ENCODE measurements at places on chromosomes 12 and 14.
A peak's percentile ranks its signal among the peaks of the same experiment; 100 is the strongest.

GRCh38 chr14:74064883-74065282, 19.4 kb downstream of the ALDH6A1 start:
- DNase-seq: no peak

- DNase-seq: no peak
Measured at GRCh38 chr14:101586531-101587430, 25.5 kb downstream of the DIO3 start.

DNA sequence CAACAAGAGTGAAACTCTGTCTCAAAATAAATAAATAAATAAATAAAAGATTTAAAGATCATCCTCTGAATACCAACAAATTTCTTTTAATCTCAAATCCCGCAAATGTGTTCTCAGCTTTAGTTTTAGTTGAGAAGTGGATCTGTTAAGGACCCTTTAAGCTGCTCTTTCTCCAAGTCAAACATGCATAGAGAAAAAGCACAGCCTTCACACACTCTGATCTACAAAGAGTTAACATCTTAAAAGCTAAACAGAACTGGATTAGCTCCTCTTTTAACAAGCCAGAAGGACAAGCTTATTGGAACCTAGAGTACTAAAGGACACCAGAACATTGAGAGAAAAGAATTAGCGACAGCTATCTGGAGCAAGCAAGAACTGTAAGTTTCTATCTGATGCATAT, at the start of gene RPGRIP1:
TSS of gene RPGRIP1 (plus strand) at position 301 of the 400 bp plus-strand sequence. CDS start 7,894 bp downstream, outside the sequence.
- DNase-seq: no peak

- no peak for DNase-seq
Measured at GRCh38 chr12:131550121-131550520, 160.8 kb upstream of the SFSWAP start.

DNA sequence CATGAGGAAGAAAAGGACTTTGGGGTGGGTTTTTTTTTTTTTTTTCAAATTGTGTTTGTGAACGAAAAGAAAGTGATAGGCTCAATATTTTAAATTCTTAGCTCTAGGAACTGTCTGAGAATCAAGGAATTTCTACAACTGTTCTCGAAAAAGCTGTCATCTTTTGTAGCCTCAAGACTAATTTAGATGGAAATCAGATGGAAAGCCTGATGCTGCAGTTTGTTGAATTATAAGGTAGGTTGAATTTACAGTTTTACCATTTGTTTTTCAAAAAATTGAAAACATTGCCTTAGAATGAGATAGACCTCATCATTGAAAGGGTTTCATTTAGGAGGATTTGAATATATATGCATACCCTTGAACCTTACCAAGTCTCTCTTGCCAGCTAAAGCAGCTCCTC, 109.3 kb upstream of the TRHDE start:
- DNase-seq: no peak

DNA sequence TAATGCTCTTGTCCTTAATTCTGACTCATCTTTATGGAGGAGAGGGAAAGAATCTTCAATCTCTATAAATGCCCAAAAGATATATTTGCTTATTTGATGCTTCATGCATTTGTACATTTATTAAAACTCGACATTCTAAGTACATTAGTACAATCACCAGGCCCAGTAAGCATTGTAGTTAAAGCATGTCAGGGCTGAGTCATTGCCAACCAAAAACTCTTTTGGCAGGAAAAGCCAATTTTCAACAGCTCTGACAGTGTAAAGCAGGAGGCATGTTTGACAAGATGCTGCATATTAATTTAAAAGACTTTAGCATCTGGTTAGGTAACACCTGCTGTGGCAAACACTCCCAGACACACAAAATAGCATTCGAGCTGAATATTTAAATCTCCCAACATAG, 290.9 kb downstream of the PPFIA2 start:
- DNase-seq: no peak

DNA sequence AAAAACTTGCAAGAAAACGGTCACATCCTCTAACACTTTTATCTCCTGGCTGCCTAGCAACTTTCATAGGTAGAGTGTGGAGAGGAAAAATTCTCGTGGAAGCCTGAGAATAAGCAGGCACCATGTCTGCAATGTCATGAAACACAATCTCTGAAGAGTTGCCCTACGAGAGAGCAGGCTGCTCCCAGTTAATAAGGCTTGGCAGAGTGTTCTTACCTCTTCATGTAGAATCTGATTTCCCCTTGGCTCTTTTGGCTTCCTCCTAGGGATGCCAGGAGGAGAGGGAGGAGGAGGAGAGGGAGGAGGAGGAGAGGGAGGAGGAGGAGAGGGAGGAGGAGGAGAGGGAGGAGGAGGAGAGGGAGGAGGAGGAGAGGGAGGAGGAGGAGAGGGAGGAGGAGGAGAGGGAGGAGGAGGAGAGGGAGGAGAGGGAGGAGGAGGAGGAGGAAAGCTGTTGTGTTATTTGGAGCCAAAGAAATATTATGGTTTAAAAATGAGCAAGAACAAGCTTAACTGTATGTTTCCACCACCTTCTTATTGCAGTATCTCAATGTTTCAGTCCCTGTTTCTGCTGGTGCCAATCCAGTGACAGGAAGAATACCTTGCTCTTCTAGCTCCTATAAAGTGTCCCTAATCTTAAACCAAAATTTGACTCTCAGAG, 52.9 kb downstream of the EGLN3 start:
- no peak for DNase-seq

- DNase-seq: no peak
Measured at GRCh38 chr12:54030442-54030801, 2.2 kb downstream of the HOXC6 start.

DNA sequence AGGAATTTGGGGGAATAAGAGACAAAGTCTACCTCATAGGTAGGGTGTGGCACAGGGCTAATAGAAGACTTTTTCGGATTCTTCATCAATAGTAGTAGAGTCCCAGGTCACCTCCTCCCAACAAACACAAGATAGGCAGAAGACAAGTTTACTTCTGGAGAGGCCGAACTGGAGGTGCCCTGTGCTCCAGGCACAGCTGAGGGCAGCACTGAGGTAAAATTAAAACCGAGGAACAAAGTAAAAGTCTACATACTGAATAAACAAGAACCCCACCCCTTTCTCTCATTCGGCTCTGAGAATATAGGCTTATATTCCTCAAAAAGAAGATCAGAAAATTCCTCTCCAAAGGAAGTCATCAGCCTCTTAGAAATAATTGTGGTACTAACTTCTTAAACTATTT, 161.5 kb downstream of the SEC23A start:
- no peak for DNase-seq

DNA sequence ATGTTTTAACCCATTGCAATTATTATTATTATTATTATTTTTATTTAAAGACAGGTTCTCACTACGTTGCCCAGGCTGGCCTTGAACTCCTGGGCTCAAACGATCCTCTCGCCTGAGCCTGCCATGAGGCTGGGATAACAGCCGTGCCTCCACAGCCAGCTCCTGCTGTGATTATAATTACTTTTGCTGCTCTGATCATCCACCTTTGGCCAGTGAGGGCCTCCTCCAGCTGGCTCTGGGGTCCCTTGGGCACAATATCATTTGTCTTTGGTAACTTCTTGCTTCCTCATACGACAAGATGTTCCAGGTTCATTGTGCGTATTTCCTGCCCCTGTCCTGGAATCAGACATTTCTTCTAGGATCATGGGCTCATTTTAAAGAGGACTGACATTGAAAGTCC, 28.4 kb downstream of the LRTM2 start:
- DNase-seq: peak; percentile 33

DNA sequence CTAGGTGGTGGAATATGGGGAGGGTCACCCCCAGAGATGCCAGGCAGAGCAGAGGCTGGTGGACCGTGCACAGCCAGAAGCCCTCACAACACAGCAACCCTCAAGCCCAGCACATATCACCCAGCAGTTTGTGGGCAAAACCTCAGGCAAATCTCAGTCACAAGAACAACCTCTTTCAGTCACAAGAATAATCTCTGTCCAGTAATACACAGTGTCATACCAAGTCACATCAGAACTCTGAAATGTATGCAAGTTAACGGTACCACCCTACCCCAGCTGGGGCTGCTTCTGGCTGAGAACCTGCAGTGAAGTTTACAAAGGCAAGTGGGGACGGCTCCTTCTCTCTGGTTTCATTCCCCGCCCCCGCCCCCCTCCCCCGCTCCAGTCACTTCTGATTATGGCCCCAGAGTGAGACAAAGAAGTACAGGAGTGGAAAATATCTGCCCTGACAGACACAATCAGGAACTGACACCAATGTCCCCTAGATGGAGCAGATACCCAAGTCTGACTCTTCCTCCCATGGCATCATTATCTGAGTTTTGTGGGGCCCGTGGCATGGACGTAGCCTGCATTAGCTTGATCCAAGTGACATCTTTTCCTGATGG, 480.9 kb upstream of the TMEM132C start:
- DNase-seq: no peak

DNA sequence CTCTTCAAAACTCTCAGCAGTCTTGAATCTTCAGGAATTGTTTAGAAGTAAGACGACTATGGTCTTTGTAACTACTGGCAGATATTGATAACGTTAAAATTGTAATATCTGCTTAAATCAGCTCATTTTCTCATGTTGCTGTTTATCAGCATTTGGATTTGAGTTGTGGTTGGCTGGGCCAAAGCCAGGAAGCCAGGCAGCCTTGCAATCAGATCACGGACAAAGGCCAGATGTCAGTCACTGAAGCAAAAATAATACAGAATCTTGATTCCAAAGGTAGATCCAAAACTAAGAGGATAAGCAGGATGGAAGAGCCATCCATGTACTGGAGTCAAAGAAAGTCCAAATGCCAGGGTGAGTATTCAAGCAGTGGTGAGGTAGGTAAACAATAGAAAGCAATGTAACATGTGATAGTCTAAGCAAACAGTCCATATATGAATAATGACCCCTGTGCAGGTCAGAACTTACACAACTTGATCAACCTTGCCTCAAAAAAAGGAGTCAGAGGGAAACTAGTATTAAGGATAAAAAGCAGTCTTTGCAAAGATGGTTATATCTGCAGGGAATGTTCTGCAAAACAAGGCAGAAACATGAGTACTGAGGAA, 95.8 kb upstream of the RAP1B start:
- DNase-seq: no peak

GRCh38 chr12:3976351-3976938, 103.2 kb upstream of the PARP11 start:
- DNase-seq: no peak

- no peak for DNase-seq
Measured at GRCh38 chr12:45773747-45774146, 44.2 kb downstream of the ARID2 start.

- no peak for DNase-seq
Measured at GRCh38 chr14:42000450-42000849, 393.8 kb downstream of the LRFN5 start.

GRCh38 chr14:64891839-64892375, 12.2 kb upstream of the SPTB start:
- DNase-seq: no peak

GRCh38 chr12:4269279-4269991, 4.1 kb upstream of the CCND2 start:
- DNase-seq: no peak

- no peak for DNase-seq
Measured at GRCh38 chr12:101642115-101643067, 47.6 kb downstream of the MYBPC1 start.

DNA sequence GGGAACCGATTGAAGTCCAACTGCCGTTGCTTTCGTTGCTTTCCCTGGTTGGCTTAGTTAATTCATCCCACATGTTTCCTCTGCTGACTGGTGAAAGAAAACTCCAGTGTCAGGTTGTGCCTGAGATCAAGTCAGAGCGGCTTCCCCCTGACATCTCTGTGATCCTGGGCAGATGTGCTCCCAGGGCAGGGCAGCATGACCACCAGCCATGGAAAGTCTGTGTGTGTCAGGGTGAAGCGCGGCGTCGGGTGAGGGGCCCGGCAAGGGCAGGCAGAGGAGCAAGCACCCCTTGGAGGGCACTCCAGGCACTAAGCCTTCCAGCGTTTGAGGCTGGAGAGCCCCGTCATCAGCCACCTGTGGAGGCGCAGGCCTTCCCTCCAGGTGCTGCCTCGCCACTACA, 54.5 kb upstream of the IGF1 start:
- no peak for DNase-seq

DNA sequence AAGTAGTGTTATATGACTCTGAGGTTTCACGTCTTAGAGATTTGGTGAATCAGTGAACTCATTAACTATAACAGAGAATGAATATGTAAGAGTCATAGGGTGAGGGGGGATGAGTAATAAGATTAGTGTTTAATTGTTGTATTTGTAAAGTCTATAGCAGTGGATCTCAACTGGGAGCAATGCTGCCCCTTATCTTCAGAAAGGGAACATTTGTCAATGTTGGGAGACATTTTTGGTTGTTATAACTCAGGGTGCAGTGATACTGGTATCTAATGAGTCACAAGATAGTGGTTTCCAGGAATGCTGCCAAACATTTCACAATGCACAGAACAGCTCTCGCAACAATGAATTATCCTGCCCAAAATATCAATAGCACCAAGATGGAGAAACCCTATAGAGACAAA, 1193.7 kb downstream of the GALC start:
- no peak for DNase-seq

GRCh38 chr14:91636604-91637003, 95.3 kb downstream of the CATSPERB start:
- no peak for DNase-seq

GRCh38 chr12:11958221-11959091, 112.3 kb upstream of the BCL2L14 start:
- no peak for DNase-seq

DNA sequence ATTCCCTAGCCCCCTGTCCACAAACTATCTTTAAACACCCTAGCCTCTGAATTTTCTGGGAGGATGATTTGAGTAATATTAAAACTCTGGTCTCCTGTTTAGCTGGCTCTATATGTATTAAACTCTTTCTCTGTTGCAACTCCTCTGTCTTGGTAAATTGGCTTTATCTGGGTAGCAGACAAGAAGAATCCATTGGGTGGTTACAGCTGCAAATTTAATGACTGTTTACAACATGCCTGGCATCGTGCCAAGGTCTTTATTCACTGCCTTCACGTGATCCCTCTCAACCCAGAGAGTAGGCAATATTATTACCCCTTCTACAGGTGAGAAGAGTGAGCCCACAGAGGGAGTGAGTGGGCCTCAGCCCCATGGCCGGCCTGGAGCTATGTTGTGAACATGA, 77.8 kb upstream of the MYL2 start:
- DNase-seq: no peak

- DNase-seq: no peak
Measured at GRCh38 chr12:116059904-116060303, 217.6 kb downstream of the MED13L start.

GRCh38 chr12:96980991-96981414, 73.9 kb downstream of the NEDD1 start:
- peak; percentile 22 for DNase-seq

DNA sequence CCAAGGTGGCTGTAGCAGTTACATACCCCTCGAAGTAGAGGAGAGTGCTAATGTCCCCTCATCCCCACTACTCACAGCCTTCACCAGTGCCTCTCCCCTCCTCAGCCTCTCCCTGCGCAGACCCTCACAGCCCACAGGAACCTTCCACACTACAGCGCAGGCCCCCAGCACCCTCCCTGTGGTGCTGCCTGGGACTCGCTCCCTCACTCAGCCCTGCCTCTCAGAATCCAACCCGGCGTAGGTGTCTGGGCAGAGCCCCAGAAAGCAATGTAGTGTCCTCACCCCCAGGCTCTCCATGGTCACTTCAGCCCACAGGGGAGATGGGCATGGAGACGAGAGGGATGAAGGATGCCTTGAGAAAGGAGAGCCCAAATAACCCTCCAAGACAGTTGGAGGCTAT, 10.9 kb upstream of the ZNF740 start:
- peak; percentile 7 for DNase-seq

- DNase-seq: no peak
Measured at GRCh38 chr14:20223410-20223809, at the start of gene OR11H6. OR11H6 (plus strand) TSS chr14:20223710; CDS start chr14:20223710, 0 bp downstream.

Measured in breast epithelium (tissue), 4 donors.